ENCODE measurements at places on chromosomes 6 and 20.

DNA sequence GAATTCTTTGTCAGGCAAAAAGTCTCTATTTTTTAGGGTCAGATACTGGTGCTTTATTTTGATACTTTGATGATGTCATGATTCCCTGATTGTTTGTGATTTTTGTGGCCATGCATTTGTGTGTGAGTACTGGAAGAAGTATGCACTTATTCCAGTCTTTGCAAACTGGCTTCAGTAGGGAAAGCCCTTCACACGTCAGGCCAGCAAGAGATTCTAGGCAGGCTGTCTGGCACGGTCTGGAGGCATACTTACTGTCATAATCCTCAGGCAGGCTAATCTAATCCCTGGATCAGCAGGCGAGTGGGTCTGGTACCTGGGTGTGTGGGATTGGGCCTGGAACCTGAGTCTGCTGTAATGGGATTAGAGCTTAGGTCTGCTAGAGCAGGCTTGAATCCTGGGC, 391.8 kb upstream of the MMS22L start:
- no peak for DNase-seq

DNA sequence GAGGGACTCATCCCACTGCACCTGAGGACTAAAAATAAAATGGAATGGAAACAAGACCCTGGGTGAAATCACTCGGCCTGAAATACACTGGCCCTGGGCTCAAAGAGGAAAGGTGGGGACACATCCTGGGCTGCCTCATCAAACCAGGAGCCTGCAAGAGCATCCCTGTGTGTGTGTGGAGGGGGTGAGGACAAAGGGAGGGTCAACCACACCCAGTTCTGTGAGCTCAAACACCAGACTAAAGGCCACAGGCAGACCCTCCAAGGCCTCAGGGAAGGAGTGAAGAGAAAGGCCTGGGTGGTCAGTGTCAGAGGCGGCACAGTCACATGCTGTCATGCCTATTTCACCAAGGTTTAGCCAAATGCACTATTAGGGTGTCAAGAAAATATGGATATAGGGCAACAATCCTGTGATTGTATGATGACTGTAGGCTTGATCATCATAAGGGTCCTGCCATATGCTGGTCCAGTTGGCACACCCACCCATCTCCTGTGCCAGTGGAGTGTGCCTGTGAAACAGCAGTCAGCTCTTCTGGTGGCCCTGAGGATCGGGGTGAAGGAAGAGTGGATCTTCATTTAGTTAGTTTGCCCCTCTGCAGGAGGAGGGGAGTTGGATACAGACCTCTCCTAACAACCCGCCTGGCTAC, 28.9 kb downstream of the SRSF3 start:
- no peak for DNase-seq

- no peak for DNase-seq
These were observed 859.7 kb upstream of the ADGRB3 start for GRCh38 chr6:67775333-67775732.

DNA sequence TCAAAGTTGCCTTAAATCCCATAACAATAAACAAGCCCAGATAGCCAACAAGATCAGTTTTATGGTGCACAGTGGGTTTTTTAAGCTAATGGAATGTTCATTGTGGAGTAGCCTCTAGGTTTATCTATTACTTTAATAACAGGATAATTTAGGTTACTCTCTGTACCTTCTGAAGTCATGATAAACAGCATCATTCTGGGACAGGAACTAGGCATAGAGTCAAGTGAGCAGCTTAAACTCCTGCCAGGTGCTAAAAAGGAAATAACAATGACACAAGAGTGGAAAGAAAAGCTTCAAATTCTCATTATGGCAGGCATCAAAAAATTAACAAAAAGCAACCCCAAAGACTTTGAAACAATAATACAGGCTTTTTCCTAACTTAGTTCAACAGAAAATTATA, 228.8 kb downstream of the HACE1 start:
- DNase-seq = no peak

DNA sequence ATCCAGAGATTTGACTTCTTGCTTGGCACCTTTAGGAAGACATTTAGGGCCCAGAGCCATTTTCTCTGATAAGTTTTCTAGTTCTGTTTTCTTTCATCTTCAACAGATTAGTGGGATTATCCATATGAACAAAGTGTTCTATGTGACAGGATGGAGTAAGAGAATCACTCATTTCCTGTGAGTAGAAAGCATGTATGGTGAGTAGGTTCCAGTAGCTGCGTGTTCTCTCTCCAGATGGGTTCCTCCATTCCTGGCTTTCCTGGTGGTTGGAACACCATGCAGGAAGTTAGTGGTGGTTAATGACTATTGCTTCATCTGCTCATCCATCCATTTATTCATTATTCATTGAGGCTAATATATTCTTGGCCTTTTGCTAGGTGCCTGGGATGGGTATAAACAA, 54.0 kb downstream of the EFCAB8 start:
- DNase-seq = no peak

- DNase-seq = no peak
These were observed 28.4 kb downstream of the CASP8AP2 start for GRCh38 chr6:89858041-89858440.

DNA sequence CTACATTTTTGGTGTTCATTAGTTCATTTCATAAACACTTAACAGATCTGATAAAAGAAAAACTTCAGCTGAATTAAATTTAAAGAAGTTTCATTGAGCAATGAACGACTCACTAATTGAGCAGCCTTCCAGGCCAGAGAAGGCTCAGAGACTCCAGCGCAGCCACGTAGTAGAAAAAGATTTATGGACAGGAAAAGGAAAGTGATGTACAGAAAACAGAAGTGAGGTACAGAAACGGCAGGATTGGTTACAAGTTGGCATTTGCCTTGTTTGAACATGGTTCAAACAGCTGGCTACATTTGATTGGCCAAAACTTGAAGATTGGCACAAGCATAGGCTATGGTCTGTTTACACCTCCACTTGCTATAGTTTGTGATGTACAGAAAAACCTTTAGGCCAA, 166.3 kb upstream of the DTNBP1 start:
- DNase-seq = no peak

DNA sequence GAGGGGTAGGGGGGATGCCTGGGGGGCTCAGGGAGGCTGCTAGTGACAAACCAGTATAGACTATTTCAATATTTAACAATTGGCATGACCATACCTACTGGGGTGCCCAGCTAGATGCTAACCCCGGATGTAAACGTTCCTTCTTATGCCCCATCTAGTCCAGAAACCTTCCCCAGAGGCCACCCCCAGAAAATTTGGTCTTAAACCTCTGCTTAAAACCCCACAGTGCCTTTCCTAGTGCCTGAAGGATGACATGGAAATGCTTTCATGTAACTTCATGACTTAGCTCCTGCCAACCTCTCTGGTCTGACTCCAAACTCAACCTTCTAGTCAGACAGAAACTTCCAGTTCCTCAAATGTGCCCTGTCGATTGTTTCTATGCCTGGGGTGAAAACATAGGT, 52.0 kb downstream of the JPH2 start:
- peak; percentile 44 for DNase-seq

DNA sequence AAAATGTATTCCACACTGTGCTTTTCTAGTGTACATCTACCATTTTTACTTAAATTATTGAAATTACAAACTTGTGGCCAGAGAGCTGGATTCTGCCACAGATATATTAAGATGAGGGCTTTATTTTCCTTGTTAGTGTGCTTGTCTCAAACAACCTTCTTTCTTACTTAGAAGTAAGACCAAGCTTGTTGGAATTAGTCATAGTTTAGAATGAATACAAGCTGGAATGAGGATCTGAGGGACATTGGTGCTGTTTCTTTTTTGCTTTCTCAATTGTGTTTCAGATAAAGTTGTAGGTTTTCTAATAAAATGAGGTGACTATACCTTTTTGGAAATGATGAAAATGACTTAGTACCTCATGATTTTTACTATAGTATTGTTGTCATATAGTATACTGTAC, 40.3 kb downstream of the UBR2 start:
- no peak for DNase-seq

DNA sequence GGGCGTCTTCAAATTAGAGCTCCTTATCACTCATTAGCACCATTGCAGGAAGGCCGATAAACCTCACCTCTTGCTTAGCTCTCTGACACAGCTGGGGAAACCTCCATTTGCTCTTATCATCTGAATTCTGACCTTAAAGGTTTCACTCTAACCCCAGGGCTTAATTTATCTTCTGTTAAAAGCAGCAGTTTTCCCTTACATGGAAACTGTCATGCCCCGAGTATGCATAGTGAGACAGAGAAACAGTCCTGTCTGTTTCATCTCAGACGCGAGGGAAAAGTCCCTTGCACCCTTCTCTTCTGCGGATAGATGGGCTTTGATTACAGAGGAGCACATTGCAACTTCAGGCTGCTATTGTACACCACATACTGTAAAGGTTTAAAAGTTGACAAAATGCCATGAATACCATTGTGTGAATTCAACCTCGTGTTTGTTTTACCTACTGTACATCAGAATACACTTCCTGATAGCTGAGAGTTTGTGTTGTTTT, 191.5 kb upstream of the BMP2 start:
- DNase-seq = peak; percentile 64

- DNase-seq = no peak
These were observed 71.4 kb upstream of the CST7 start for GRCh38 chr20:24877652-24878051.

DNA sequence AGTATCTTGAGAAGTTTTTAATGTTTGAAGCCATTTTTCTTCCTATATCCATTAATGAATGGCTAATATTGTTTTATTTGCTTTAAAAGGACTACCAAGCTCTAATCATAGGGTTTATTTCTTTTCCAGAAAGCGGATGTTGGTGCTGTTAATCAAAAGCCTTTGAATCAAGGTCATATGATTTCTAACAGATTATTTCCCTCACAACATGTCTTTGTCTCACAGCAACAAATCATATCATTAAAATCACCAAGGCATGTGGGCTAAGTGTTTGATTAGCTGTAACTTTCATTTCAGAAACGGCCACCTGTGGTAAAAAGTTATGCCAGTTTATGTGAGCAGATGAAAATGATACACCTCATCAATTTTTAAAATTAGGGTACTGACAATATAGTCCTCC, 21.7 kb downstream of the TRAF3IP2 start:
- no peak for DNase-seq

DNA sequence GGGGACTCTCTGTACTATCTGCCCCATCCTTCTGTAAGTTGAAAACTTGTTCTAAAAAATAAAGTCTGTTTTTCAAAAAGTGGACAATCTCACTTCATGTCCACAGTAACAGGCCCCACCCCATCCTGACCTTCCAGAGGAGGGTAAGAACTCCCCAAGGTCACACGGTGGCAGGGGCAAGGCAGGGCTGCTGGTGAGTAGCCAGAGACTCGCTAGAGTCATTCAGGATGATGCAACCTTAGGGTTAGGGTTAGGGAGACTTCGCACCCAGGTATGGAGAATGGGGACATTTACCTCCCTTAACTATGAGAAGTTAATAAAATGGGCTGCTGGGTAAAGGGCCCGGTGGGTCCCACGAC, 15.4 kb downstream of the PEDS1 start:
- no peak for DNase-seq

DNA sequence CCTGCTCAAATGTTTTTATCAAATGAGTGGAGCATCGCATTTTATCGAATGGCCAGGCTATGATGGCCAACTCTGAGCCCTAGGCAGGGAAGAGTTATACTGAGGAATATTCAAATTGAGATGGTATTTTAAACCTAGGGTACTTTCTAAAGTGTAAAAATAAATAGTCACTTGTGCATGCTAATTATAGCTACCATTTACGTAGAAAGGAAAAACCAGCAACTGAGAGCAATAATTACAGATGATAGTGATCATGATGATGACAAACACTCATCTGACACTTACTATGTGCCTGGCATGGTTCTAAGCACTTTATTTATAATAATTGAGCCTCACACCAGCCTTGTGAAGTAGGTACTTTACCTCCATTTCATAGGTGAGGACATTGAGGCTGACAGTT, 455.7 kb downstream of the CD83 start:
- peak; percentile 69 for DNase-seq

GRCh38 chr20:8330785-8331695, 199.0 kb downstream of the PLCB1 start:
- DNase-seq = no peak

DNA sequence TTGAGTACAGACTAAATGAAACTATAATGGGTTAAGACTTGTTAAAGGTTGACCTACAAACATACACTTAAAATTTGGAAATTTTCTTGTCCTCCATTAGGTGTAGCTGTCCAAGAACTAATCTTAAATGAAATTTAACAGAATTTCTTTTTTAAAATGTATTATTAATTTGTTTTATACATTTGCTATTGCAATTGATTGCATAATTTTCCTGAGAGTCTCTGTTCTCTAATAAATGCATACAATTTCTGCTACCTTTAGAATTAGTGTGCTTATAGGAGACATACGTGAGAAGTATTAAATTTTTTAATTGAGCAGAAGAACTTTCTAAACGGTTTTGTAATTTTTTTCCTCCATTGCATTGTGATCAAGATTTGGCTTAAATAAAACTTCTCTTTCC, 1.5 kb downstream of the FAM135A start:
- no peak for DNase-seq

- no peak for DNase-seq
These were observed 3.9 kb upstream of the DEF6 start for GRCh38 chr6:35293681-35294080.

- DNase-seq = no peak
These were observed 101.0 kb downstream of the ADAT2 start for GRCh38 chr6:143349530-143349929.

GRCh38 chr20:5735845-5736510, 14.2 kb upstream of the SHLD1 start:
- no peak for DNase-seq

GRCh38 chr6:10425975-10426780, 11.3 kb upstream of the TFAP2A start:
- DNase-seq = peak; percentile 60

- DNase-seq = no peak
These were observed 172.7 kb upstream of the NOX3 start for GRCh38 chr6:155628306-155628705.

GRCh38 chr6:46024124-46024769, 8.6 kb upstream of the CLIC5 start:
- DNase-seq = no peak

DNA sequence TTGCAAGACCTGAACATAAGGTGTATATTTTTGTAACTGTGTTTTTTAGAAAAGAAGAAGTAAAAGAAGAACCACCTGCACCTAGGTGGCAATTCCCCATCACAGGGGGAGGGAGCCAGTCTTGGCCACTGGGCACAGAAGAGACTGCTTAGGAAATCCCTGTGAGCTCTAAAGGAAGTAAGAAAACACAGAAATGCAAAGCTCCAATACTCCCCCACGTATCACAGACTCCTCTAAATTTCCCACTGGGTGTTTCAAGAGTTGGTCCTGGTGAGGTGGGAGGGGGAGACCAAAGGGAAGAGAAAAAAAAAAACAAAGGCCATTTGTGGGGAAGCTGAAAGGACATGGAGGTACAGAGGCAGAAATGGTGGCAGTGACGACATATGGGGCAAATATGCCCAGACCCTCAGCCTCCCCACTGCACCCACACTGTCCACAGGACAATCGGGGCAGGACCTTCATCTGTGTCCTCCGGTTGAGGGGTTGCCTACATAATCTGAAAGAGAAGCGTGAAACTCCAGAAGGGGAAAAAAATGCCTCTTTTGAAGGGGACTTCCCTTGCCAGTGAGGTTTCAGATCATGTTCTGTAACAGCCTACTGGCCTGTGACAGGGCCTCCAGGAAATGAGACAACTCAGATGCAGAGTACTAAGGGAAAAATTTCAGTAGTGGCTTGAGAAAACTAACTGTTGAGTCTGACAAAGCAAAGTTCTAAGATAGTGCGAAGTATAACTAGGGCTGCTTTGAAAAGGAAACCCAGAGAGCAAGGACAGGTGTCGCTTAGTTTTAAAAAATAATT, 226.2 kb upstream of the MARCKS start:
- no peak for DNase-seq

All from NCI-H1417 (cell line).